Hematopoietic multipotent progenitor cell treated with erythropoietin and hydrocortisone succinate and interleukin-3 and kit ligand, for 15 days (in vitro differentiated cells): ENCODE measurements at places on chromosomes 2 and 18.

- no peak for DNase-seq
These were observed 211.8 kb downstream of the LTBP1 start for GRCh38 chr2:33158482-33159003.

- no peak for DNase-seq
These were observed 89.9 kb downstream of the TRIP12 start for GRCh38 chr2:229831805-229832509.

- no peak for DNase-seq
These were observed 213.4 kb downstream of the TMEM163 start for GRCh38 chr2:134505446-134505845.

- no peak for DNase-seq
These were observed 424.0 kb upstream of the FANCL start for GRCh38 chr2:58665154-58665553.

GRCh38 chr2:231527955-231528635 lies 2.1 kb downstream of the NMUR1 start:
- no peak for DNase-seq

GRCh38 chr2:16135913-16136310 lies 195.6 kb downstream of the MYCN start:
- DNase-seq, result no peak

GRCh38 chr2:109375656-109376055 lies 238.1 kb downstream of the SEPTIN10 start:
- DNase-seq, result no peak

GRCh38 chr2:2183176-2183575 lies 147.9 kb downstream of the MYT1L start:
- no peak for DNase-seq

- DNase-seq, result no peak
These were observed 508.0 kb downstream of the BCL11A start for GRCh38 chr2:60045456-60045855.

GRCh38 chr2:174553811-174554493 lies 43.7 kb downstream of the WIPF1 start:
- no peak for DNase-seq

DNA sequence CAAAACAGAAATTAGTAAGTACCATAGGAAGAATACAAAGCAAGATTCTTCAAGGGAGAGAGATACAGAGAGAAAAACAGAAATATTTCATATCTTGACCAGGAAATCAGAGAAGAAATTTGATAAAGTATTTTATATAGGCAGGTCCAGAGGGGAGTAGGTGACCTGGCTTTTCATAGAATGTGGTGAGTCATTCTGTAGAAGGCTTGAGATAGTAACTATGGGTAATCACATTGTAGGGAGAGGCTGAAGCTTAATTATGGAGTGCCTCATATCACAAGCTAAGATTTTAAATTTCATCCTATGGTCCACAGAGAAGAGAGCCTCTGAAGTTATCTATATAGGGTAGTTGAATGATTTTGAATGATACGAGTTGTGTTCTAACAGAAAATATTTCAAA lies 195.0 kb upstream of the CYRIA start:
- no peak for DNase-seq

DNA sequence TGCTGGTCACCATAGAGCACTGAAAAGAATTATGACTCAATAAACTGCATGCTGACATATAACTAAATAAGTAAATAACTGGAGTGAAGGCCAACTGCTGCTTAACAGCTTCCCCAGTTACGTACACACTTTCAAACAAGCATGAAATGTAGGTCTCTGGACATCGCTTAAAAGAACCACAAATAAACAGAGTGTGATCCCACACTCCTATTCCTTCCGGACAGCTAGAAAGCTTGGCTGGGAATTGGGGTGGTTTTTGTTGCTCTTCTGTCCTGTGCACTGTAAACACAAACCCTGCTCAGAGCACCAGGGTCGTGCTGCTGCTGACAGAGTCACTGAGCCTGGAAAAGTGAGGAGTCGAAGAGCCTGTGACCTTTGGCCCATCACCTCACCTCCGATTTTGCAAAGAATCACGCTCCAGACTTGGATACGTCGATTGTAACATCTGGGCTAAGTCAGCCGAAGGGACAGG lies 162.7 kb upstream of the NT5C1B start:
- DNase-seq, result no peak

DNA sequence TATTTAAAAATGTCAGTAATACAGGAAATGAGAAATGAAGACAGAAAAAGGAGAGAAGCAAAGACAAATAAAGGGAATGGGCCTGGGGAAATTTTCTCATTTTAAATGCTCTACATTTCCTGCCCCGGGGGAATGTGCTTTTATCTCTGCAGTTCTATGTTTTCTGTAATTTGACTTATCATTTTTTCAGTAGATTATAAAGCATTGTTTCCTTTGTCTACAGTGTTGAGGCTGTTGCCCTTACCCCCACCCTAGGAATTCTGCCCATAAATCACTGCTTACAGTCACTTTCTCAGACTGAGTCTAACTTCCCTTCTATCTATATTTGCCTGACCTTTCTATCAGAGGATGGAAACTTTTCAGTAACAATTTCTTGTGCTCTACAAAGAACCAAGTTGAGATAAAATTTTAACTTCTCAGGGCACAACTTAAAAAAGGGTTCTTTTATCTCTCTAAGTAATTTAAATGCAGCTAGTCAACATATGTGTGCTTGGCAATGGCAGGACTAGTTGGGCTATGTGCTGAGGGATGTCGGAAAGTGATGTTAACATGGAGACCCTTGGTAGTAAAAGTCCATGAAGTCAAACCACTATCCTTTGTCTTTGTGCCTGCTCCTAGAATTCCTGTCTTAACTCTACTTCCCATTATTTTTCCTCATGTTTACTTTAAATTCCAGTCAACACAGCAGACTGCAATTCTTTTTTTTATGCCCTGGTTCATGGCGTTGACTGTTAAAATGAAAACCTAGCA lies 146.5 kb upstream of the MMADHC start:
- no peak for DNase-seq

DNA sequence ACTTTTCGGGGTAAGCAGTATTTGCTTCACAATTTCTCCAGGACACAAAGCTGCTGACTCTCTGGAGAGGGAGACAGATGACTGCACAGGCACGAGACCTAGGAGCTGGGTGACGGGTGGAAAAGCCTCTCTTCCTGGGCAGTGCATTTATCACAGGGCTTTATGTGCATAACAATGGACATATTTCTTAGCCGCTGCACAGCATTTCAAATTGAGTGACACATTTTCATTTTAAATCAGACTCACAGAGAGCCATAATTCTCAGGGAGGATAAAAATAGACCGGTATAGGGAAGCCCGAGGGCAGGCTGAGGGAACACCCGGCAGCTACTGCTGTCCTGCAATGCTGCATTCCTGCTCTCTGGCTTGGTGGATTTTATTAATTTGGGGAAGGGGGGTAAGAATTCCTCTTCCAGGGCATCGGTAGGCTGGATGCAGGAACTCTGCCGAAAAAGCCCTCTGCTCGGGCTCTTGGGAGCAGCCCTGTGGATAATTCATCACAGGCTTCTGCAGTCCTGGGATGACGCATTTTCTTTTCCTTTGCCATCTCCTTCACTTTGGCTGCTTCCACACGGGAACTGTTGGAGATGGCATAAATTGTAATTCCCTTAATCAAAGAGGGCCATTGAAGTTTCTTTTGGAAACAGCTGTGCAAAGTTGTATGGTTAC lies 108.1 kb upstream of the ACAA2 start:
- no peak for DNase-seq

DNA sequence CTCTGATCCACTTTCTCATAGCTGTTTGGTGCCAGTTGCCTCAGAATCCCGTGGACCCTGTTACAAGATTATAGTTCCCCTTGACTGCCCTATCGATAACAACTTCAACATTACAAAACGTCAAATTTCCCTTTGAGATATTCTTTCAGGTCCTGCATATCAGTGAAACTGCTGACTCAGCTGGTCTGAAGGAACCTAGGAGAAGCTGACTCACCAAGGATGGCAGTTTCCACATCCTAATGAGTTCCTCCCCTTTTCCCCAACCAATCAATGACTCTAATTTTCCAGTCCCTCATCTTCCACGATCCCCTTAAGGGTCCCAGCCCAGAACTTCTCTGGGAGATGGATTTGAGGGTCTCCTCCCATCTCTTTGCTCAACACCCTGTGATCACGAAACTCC lies 27.6 kb upstream of the GNAL start:
- no peak for DNase-seq
